ENCODE measurements at places on chromosomes 1 and 21.
A peak's percentile ranks its signal among the peaks of the same experiment; 100 is the strongest.

- DNase-seq, result peak; percentile 80
These were observed 1.6 kb downstream of the COL11A1 start for GRCh38 chr1:103106426-103107341.

- DNase-seq, result peak; percentile 18
These were observed 546 bp downstream of the POU2F1 start for GRCh38 chr1:167221126-167221737.

- DNase-seq, result no peak
These were observed 3.9 kb upstream of the LEFTY2 start for GRCh38 chr1:225944951-225945350.

DNA sequence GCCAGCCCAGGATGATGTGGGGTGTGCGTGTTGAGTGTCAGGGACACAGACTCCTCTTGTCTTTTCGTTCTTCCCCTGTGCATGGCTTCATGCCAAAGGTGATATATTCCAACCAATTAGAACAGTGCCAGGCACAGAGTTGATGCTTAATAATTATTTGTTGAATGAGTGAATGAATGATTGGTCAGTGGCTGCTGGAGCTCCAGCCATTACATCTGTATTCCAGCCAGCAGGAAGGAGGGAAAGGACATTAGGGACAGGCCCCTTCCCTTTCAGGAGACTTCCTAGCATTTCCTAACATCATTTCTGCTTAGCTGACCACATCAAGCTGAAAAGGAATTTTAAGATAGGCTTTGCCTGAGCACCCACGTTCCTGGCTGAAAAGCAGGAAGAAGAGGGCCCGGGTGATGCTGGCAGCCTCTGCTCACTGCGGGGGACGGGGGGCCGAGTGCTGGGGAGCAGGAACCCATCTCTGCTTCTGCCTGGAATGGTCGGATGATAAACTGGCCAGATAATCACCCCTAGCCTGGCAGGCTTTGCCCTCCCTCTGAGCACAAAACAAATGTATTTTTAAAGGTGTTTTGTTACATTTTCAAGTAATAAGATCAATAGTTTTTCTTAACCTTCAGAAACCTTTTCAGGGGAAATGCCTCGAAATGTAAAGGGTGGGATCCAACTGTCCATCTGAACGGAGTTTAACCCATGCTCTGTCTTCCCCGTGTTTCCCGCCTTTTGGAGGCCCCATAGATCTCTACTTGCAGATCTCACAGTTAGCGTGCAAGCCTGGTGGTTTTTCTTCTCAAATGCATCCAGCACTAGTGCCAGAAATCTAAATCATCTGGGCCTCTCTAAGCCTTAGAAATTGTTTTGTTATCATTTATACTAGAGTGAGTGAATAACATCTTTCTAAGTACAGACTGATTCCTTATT lies 39.0 kb downstream of the SLC37A1 start:
- no peak for DNase-seq

DNA sequence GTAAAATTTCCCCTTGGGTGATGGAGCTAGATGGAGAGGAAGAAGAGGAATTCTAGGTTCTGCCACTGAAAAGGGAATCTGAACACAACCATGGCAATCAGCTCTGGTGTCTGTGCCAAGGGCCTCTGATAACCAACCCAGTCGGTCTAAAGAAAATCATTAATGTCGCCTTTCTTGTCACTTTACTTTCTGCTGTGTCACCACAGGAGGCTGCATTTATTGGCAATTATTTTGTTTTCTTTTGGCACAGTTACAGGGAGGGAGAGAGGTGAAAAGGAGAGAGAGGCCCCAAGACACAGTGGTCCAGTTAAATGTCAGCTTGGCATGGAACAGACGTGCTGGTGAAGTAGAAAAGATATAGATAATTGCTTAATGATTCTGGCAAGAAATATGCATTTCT lies 287.0 kb downstream of the ASTN1 start:
- DNase-seq, result no peak

GRCh38 chr1:13965770-13966398 lies 265.9 kb downstream of the PRDM2 start:
- DNase-seq, result peak; percentile 34

DNA sequence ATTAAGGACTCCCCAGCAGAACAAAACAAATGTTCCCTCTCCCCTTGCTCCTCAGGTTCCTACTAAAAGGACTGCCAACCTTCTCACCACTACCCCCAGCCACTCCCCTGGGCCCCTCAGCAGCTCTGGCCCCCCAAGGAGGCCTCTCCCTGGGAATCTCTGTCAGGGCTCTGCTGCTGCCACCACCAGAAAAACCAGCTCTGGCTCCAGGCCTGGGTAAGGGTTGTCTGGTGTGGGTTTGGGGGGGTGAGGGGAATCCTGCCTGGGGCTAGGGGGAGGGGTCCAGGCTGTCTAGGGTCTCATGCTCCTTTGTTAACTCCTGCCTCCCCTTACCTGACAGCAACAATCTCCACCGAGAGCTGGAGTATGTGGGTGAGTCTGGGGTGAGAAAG lies 4.8 kb downstream of the NECTIN4 start:
- DNase-seq, result no peak

GRCh38 chr1:205504311-205505075 lies at the start of gene CDK18:
TSS of gene CDK18 (plus strand) at chr1:205504669. CDS start at chr1:205523168, 18,499 bp downstream.
- peak; percentile 60 for DNase-seq

- no peak for DNase-seq
These were observed 16.7 kb downstream of the DYNLT5 start for GRCh38 chr1:66768965-66769364.

DNA sequence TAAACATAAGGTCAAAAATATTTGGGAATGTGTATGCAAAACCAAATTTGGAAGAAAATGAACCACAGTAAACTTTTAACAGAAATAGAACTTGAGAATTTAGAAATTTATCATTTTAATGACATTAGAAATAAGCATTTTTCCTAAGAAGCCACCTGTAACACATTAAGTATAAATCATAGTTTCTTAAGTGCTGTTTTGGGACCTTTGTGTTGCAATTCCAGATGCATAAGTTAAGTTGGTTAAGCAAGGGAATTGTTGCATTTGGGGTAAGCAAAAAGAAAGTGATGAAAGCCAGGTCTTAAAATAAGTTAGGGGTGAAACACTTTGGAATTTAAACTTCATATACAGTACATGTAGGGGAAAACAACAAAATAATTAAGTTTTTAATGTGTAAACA lies 49.8 kb downstream of the CDKN2C start:
- peak; percentile 3 for DNase-seq

GRCh38 chr21:38542263-38542662 lies 44.0 kb upstream of the ERG start:
- no peak for DNase-seq

GRCh38 chr21:33374450-33375096 lies 28.6 kb upstream of the IFNGR2 start:
- peak; percentile 60 for DNase-seq

DNA sequence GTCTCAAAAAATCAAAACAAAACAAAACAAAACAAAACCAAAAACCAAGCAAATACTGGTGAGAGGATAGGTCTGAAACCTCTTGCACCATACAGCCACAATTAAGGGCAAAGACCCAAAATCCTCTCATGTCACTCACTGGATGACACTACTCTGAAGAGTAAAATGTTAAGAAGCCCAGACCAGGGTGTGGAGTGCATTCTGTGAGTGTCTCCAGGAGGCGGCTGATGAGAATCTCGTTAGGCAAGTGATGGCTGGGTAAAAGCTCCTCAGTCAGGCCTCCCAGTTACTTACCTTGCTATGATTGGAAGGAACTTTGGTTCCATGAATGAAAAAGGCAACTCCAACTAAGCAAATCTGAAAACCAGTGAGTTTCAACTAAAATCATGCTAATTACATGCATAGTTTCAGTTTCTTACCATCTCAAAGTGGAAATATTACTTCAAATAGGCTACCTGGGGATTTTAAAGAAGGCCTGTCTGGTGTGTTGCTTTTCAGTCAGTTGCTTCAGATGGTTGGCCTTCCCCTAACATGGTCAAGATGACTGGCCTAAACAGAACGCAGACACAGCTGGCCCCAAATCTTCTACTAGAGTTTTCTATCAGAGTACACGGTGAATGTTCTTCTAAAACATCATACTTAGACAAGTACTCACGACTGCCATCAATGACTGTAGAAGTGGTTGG lies 95.1 kb downstream of the KIAA0319L start:
- no peak for DNase-seq

- no peak for DNase-seq
These were observed 26.7 kb downstream of the SNX7 start for GRCh38 chr1:98688110-98688739.

GRCh38 chr1:36872858-36873257 lies 161.5 kb downstream of the GRIK3 start:
- DNase-seq, result no peak

DNA sequence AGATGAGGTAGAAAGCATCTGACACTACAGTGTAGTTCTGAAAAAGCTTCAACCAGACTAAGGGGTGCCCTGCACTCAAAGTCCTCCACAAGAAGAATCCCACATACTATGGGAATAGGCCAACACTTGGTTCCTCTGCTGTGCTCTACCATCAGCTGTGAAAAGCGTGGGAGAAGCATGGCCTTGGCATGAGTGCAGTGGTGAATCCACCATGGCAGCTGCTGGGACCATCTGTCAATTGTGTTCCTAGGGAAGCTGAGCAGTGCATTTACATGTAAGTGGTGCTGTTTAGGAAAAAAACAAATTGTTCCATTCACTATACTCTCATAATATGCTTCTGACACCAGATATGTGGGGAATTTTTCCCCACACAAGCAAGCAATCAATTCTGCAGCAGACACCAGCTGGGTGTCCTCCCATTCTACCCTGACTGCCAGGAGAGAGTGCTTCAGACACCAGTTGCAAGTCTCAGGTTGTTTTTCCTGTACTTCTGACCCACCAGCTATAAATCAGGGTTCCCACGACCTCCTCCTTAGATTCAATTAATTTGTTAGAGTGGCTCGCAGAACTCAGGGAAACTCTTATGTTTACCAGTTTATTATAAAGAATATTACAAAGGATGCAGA lies 230.8 kb upstream of the CHRM3 start:
- no peak for DNase-seq

DNA sequence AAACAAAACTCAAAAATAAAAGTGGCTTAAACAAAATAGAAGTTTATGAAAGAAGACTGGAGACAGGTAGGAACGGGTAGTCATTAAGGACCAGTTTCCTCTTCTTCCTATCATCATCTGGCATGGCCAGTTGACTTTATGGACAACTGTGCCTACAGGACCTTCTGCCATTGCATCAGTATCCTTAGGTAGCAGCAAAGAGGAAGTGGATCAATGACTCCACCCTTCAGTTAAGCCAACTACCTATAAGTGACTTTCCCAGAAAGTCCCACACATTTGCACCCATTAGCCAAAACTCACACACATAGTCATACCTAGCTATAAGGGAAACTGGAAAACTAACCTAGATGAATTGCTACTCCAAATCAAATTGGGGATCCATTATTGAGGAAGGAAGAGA lies 51.7 kb downstream of the RASAL2 start:
- no peak for DNase-seq

- DNase-seq, result peak; percentile 93
These were observed 156.0 kb downstream of the RERE start for GRCh38 chr1:8661185-8662110.

GRCh38 chr1:83927061-83927460 lies 71.9 kb downstream of the TTLL7 start:
- no peak for DNase-seq

DNA sequence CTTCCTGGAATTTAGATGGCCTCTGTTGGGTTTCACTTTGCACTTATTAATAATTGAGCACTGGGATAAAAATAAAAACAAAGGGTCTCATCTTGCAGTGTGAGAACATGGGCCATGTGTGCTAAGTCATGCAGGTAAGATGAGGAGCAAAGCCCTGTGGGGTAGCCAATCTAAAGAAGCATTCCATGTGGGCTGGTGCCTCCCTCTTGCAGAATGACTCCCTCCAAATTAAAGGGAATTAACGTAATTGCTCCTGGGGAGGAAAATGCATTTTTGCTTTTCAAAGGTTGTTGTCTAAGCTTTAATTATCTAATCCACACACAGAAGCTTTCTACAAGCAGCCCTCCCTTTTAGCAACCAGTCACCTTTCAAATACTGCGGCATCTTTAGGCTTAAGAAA lies 69.8 kb downstream of the CDC14A start:
- no peak for DNase-seq

DNA sequence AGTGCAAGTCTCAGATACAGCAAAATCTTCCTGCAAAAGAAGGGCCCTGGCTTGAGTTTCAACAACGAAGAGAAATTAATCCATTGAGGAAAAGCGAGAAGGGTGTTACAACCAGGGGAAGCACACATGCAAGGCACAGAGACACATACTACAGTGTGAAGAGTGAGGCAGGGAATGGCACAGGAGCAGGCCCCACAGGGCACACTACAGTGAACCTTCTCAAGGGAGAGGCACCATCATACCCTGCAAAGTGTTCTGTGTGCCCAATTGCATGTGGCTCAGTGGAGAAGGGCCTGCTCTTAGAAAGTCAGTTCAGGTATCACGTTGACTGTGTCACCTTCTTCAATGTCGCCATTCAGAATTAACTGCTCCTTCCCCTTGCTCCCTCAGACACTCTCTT lies 60.3 kb downstream of the LMX1A start:
- DNase-seq, result no peak

- peak; percentile 16 for DNase-seq
These were observed 266.7 kb upstream of the GREM2 start for GRCh38 chr1:240878631-240879030.

DNA sequence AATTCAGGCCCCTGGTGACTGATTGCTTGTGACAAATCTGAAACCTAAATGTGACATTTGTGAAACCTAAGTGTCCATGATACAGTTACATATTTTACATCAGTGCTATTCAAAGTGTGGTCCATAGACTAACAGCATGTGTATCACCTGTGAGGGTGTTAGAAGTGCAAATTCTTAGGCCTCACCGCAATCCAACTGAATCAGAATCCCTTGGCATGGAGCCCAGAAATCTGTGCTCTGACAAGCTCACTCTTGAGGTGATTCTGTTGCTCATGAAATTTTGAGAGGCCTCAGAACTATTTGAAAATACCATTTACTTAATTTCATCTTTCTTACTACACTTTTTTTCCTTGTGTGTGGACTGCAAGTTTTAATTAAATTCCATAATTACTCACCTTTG lies 587.9 kb downstream of the ADGRL2 start:
- no peak for DNase-seq

DNA sequence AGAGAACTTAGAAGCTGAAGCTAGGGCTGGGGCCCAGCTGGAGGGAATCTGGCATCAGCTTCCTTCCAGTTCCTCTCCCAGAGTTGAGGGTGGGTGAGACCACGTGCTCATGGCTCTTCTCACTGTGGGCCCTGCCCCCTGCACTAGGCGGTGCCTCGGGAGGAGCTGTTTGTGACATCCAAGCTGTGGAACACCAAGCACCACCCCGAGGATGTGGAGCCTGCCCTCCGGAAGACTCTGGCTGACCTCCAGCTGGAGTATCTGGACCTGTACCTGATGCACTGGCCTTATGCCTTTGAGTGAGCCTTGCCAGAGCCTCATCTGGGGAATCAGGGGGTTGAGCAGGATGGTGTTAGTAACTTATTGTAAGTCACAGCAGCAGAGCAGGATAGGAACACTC lies 16.1 kb downstream of the AKR1A1 start:
- no peak for DNase-seq
